ENCODE measurements at places on chromosomes 5 and 9.
A peak's percentile ranks its signal among the peaks of the same experiment; 100 is the strongest.

- DNase-seq: no peak
Measured at GRCh38 chr5:154653418-154653763, 101.8 kb upstream of the LARP1 start.

GRCh38 chr5:9658706-9659105, 28.6 kb upstream of the TAS2R1 start:
- DNase-seq: no peak

- DNase-seq: peak; percentile 37
Measured at GRCh38 chr5:53381-54174, 38.4 kb upstream of the PLEKHG4B start.

DNA sequence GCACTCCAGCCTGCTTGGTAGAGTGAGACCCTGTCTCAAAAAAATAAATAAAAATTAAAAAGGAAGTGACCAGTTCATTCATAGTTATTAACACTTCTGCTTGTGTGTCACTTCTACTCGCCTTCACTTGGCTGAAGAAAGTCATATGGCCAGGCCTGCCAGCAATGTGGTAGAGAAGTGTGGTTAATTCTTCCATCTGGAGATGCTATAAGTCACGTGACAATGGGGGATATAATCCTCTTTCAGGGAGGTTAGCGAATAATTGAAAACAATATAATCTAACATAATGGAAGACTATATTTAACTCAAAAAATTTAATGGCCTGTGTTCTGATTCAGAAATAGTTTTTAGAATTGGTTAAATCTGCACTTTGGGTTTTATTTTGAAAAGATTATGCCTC, 305.6 kb downstream of the DOCK8 start:
- DNase-seq: no peak

GRCh38 chr9:108562176-108562575, 293.6 kb downstream of the ACTL7B start:
- DNase-seq: no peak

DNA sequence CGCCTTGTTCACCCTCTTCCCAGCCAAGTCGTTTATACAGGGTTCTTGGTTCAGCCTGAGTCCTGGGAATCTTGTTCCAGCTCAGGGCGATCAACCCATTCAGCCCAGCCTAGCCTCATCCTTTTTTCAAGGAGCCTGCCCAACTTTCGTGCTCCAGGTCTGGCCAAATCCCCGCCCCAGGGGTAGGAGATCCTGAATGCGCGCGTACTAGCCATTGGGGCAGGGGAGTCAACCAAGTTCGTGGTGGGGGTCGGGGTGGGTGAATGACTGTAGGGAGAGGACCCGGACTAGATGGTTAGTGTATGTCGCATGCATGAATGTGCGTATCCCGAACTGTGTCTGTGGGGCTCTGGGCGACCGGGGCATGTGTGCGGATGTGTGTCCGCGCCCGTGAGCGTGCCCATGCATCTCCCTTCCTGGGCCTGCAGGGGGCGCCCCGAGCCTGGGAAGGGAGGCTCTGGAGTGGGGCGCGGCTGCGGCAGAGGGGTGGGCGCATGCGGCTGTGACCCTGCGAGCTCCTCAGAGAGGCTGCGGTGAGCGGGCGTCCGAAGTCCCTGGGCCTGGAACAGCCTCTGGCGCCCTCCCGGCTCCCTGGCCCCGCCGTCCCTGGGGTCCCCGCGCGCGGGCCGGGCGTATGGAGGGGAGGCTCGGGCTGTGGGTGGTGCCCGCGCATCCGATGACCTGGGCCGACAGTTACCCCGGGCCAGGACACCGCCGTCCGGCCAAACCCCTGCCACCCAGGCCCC, 8.7 kb downstream of the CCL21 start:
- DNase-seq: peak; percentile 79

DNA sequence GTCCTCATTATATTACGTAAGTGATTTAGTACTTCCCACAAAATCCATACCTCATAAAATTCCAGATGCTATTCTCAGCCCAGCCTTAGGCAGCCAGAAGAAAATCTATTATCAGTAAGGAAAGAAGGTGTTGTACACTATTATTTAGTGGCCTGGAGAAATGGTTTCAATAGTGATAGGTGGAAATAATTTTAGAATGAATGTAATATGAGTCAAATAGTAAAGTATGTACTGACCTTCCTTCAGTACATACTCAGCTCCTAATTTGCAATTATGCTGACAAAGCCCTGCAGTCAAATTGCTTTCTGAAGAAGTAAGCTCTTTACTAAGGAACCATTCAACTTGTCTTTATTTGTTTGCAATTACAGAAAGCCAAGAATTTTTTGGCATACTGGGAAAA, 409.2 kb downstream of the HTR1A start:
- DNase-seq: no peak

- no peak for DNase-seq
Measured at GRCh38 chr9:20310024-20310423, 312.3 kb downstream of the MLLT3 start.

GRCh38 chr5:135130261-135131215, 96.5 kb upstream of the PITX1 start:
- DNase-seq: no peak

- no peak for DNase-seq
Measured at GRCh38 chr9:38713426-38713825, 6.5 kb downstream of the FAM240B start.

DNA sequence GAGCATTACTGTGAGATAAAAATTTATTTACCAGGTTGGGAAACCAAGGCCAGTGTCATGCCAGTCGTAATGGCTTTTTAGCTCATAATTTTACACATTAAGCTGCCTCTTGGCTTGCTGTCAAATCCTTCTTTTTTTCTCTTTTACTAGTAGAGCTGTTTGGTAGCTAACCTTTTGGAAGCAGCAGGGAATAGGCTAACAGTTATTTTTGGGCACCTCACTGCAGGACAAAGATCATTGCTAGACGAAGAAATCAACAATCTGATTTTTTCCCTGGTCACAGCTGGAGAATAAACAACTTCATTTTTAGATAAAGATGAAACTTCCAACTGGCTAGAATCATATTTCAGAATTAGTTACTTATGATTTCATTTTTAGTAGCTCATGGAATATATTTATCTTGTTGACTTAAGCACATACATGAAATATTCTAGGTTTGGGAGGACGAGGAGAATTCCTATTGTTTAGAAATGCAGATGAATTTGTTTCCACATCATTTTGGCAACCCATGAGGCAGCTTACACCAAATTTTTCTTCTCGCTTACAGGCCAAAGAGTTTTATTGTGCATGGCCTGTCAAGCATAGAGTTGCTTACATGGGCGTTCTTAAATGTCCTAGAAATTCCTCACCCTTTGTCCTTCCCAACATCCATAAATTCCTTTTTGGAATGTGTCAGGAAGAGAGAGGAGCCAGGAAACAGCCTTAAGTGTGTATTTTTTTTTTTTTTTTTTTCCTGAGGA, 19.6 kb downstream of the TNC start:
- no peak for DNase-seq

GRCh38 chr9:20550326-20550725, 72.0 kb downstream of the MLLT3 start:
- no peak for DNase-seq

DNA sequence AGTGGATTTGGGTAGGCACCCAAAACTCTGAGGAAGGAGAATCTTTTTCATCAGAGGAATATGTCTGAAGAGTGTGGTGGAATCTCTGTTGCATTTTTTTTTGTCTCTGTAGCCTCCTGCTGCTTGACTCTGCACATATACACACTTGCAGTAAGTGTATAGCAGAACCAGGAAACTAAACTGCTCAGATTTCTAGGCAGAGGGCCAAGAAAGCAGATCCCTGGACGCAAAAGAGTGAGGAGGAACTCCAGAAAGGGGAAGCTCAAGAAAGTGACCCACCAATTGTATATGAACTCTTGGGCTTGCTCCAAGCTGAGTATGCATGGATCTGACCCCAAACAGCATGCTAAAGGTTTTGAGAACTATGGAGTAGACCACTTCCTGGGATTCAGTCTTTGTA, 181.8 kb downstream of the GADD45G start:
- DNase-seq: no peak

- no peak for DNase-seq
Measured at GRCh38 chr9:136078024-136078423, 17.1 kb downstream of the NACC2 start.

- no peak for DNase-seq
Measured at GRCh38 chr9:32854271-32854670, 70.9 kb downstream of the TMEM215 start.

DNA sequence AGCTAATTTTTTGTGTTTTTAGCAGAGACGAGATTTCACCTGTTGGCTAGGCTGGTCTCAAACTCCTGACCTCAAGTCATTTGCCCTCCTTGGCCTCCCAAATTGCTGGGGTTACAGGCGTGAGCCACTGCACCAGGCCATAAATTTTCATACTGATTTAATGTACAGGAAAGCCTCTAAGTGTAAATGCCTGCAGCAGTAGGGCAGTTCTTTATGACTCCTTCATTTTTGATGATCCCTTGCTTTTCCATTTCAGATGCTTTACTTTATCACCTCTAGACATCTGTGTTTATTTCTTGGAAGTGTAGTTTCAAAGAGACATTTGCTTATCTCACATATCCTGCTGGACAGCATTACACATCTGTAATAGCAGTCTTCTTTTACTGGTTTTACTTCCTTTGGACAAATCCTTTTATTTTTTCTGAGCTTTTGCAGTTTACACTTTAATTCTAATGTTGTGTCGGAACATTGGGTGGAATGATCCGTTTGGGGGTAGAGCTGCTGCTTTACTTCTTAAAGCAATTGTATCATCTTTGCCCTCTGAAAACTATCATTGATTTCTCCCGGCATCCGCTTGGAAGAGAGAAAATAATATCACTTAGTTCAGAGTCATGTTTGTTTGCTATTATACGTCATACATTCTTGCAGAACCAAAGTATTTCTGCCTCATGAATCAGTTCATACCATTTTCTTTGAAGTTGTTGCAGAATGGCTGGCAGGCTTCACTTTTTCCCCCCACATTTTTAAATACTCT, 36.0 kb downstream of the SCGB3A1 start:
- no peak for DNase-seq

- no peak for DNase-seq
Measured at GRCh38 chr5:167217097-167217743, 1074.2 kb upstream of the WWC1 start.

DNA sequence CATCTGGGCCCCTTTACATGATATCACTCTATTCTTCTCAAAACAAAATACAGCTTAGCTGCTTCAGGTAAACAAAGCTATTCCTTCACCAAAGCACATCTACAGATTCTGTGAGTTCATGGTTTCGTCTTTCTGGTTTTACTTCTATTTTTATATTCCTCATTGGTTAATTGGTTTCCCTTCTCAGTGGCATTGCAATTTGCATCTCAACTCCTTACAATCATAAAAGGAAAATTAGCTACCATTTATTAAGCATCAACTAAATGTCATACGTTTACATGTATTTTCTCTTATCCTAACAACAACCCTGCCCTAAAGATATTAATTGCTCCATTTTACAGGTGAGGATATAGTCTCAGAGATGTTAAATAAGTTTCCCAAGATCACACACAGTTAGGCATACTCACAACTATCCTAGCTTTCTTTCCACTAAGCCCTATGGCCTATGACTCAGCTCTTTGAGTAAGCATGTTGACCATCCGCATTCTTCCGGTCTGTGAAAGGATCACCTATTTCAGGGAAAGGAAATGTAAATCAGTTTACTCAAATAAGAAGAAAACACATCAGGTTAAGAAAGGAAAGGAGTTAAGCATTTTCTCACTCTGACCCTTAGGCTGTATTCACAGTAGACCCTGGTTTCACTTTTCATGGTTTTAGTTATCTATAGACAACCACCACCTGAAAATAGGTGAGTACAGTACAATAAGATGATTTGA, 146.1 kb downstream of the CAAP1 start:
- DNase-seq: no peak

GRCh38 chr5:173496129-173496882, 120.1 kb downstream of the BOD1 start:
- DNase-seq: peak; percentile 86

GRCh38 chr5:40334242-40334635, 345.5 kb upstream of the PTGER4 start:
- no peak for DNase-seq

DNA sequence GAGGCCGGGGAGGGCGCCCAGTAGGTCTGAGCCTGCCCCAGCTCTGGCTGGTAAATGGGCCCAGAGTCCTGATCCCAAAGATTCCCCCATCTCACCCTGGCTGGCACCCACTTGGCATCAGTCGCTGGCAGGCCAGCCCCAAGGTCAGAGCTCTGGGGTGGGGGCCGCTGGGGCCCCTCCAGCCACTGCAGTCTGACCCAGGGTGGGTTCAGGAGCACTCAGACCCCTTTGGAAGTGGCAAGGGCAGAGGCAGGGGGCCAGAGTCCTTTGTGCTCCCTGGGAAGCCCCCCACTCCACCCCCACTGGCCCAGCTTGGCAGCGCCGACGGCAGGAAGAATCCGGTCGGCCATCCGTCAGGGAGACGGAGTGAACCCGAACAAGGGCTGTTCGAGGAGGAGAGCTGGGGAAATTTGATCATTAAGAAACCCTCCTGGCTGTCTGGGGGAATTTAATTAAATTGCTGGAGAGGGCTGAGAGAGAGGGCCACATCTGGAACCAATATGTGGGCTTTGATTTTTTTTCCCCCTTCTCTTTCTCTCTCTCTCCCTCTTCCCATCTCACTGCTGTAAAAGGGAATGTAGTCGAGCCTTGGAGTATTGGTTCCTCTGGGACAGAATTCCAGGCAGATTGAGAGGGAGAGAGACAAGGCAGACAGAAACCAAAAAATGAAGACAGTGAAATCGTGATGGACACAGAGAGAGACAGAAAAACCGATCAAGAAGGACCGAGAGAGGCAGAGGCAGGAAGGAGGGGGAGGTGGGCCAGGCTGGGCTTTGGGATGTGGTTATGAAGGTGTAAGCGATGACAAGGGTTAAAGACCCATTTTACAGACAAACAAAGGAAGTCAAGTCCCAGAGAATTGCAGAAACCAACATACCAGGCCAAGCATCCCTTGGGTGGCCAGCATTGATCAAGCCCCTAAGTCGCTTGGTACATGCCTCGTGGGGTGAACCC, 8.1 kb upstream of the ASB6 start:
- DNase-seq: peak; percentile 39

GRCh38 chr5:135559354-135559753, 19.4 kb downstream of the CXCL14 start:
- no peak for DNase-seq

DNA sequence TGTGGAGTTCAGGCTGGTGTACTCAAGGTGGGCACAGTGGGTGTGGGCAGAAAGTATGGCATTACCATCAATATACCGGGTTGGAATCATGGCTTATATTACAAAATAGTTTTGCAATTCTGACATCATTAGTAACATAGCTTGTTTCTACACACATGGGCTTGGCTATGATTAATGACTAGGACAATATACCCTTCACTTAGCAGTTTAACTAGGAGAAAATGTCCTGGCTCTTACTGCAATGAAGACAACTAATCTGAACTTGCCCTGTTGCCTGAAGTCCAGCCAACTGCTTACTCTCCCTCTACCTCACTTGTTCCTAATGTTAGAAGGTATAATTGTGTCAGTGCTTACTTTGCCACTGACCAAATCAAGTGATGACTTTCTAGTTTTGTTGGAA, 612.5 kb downstream of the EFNA5 start:
- no peak for DNase-seq

DNA sequence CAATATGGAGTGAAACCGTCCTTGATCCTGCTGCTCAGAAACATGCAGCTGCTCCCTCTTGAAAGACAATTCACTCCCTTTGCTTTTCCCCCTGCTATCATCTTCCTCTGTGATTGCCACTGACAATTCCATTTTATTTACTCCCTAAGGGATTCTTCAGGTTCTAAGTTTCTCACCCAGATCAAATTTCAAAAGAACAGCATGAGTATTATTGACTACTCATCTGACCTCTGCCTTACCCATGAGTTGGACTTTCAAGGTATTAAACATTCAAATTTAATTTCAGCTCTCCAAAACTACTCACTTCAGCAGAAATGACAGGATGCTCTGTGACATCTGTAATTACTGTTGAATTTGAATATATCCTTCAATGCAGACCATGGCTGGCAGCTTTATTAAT, 236.5 kb upstream of the HAPLN1 start:
- DNase-seq: no peak

GRCh38 chr9:113368348-113368981, 8.3 kb downstream of the HDHD3 start:
- no peak for DNase-seq

Measured in right cardiac atrium (tissue), 5 donors.